Fibroblast of lung (primary cell): ENCODE measurements at places on chromosomes 3 and 15.

- no peak for DNase-seq
These were observed 31.4 kb upstream of the MGLL start for GRCh38 chr3:127853681-127854080.

- DNase-seq: peak; percentile 40
These were observed 77.6 kb downstream of the TCF12 start for GRCh38 chr15:56996093-56996492.

- no peak for DNase-seq
These were observed 67.7 kb upstream of the GSK3B start for GRCh38 chr3:120161902-120162301.

GRCh38 chr15:74873756-74874424 is 725 bp upstream of the SCAMP2 start:
- DNase-seq: no peak

GRCh38 chr15:28107111-28107903 is 8.2 kb upstream of the OCA2 start:
- peak; percentile 47 for DNase-seq

DNA sequence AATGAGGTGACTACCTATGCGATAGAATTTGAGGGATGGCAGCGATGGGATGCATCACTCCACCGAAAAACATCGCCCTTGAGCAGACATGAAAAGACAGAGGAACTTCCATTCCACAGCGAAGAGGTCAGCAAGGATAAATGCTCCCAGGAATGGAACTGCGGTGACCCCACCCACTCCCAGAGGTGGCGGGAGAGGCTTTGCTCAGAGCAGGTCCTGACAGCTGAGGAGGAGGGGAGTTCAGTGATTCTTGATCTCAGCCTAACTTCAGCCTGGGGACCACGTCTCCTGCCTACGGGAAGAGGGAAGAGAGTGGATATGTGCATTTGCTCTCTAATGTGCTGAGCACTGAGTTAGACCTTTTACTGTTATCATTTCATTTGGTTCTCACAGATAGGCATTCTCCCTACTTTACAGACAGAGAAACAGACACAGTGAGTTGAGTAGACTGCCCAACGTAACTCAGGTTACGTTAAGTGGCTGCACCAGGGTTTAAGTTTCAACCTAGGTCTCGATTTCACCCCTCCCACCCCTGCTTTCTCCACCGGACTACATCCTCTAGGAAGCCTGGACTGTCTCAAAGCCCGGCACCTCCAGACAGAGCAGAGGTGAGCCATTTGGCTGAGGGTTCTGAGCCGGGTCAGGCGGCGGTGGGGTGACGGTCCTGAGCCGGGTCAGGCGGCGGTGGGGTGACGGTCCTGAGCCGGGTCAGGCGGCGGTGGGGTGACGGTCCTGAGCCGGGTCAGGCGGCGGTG is 170.0 kb downstream of the RAB11A start:
- DNase-seq: no peak

DNA sequence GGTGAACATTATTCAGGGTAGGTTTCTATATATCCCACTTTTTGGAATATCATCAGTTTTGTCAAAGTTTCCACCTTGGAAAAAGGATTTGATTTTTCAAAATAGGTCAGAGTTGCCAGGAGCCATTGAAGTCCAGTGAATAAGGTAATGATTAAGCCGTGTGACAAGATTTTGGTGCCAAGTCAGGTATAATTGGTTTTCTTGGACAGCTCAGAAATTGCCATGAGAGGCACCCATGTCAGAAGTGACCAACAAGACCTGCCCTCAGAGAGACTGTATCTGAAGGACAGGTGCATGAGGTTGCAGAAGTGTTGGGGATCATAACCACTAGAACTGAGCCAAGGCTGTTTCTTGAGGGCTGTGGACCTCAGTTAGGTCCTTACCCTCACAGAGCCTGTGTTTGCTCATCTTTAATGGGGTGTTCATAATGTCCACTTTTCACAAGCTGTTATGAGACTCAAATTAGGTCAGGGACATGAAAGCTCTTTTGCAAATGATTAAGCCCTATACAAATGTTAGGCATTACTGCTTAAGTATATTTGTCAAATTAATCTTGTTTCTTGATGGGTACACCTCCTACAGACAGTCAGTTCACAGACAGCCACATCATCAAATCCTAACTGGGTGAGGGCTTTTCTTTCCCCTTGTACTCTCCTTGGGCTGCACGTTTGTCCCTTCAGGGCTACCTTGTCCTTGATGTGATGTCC is 32.3 kb downstream of the CASR start:
- DNase-seq: no peak

- no peak for DNase-seq
These were observed 19.6 kb downstream of the PARP6 start for GRCh38 chr15:72252663-72253299.

DNA sequence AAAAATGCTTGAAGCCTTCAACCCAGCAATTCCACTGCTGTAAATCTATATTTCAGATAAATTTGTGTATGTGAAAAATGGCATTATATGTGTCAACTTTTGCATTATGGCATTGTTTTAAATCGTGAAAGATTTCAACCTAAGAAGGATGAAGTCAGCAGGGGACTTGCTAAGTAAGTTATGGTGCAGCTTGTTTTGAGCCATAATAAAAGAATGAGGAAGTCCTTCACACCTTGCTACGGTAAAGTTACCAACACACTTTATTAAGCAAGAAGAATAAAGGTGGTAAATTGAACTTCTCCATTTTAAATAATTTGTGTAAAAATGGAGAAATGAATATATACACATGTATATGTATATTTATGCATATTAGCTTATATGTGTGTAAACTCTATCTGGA is 371.4 kb downstream of the ROBO2 start:
- DNase-seq: no peak

DNA sequence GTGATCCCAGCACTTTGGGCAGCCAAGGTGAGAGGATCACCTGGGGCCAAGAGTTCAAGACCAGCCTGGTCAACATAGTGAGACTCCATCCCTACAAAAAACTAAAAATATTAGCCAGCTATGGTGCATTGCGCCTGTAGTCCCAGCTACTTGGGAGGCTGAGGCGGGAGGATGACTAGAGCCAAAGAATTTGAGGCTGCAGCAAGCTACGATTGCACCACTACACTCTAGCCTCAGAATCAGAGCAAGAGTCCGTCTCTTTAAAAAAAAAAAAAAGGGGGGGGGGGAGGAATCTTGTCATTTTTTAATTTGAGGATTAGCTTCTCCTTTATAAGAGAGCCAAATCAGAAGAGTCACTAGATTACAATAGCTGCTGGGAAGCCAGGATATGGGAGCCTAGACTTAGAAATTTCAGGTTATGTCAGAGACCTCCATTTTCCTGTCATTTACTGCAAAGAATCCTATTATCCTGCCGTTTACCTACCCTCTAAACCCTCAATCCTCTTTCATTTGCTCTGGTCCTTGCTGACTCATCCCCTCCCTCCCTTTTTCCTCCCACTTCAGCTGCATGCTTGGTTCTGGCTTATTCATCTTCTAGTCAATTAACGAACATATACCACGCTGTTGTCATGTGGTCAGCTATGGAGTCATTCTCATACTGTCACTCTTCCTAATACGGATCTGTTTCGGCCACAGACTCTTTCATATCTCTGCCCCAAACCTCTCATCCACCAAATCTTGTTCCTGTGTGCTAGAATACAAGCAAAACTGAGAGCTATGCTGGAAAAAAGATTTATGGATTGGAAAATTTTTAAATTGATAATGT is 83.8 kb upstream of the PPIB start:
- DNase-seq: peak; percentile 95

DNA sequence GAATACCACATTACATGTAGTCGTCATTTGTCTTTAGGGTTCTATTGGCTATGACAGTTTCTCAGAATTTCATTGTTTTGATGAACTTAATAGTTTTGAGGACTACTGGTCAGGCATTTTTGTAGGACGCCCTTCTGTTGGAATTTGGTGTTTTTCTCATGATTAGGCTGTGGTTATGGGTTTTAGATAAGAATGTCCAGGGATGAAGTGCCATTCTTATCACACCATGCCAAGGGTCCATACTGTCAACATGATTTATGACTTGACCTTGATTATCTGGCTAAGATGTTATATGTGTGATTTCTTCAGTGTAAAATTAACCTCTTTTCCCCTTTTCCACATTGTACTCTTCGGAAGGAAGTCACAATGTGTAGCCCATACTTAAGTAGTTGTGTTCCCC is 135.3 kb downstream of the DIPK2A start:
- no peak for DNase-seq

- peak; percentile 61 for DNase-seq
These were observed 66.3 kb upstream of the AKAP13 start for GRCh38 chr15:85314146-85314545.

DNA sequence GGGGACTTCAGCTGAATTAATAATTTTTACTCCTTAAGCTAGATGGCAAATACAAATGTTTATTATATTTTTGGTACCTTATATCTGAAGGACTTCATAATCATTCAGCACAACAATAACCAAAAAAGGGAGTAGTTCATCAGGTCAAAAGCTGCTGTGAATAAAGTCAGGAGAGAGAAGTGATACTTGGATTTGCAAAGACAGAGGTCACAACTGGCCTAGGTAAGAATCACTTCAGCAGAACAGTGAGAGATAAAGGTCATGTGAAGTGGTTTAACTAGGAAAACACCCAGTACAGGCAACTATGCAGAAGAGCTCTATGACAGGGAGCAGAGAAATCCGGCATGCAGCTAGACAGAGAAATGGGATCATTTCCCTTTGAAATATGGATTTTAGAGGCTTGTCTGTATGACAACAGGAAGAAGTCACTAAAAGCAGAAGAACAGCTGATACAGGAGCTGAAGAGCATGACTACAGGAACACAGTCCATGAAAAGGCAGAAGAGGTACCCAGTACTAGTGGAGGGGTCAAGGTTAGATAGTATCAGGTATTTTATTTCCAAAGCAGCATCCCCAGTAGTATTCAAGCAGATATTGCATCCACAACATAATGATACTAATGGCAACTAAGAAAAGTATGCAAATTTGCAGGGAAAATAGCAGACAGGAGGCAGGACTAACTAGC is 25.7 kb downstream of the ZMAT3 start:
- no peak for DNase-seq

- no peak for DNase-seq
These were observed 48.9 kb downstream of the ABCC5 start for GRCh38 chr3:183968666-183969245.

- DNase-seq: no peak
These were observed 25.1 kb downstream of the SYNPR start for GRCh38 chr3:63303238-63303637.

DNA sequence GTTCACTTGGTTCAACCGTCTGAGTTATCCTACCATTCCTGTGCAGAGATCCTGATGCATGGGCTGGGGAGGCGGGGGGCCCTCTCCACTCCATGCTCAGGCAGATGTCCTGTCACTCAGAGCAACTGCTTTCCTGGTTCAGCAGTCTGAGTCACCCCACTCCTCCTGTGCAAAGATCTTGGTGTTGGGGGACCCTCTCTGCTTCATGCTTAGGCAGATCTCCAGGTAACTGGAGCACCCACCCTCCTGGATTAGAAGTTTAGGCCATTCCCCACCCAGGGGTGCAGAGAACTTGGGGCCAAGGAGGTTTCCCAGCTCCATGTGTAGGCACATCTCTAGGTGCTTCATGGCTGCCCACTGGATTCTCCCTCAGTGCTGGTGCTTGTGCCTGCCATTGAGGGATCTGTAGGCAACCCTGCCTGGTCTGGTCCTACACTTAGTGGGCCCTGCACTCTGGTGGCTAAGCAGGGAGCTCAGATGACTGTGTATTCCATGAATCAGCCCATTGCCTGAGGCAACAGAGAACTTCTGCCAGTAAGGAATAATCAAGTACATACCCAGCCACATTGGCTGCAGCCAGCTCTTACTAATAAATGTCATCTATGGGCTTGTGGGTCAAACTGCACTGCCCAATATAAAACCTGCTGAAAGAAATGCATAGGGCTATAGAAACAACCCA is 465.4 kb upstream of the THBS1 start:
- no peak for DNase-seq

DNA sequence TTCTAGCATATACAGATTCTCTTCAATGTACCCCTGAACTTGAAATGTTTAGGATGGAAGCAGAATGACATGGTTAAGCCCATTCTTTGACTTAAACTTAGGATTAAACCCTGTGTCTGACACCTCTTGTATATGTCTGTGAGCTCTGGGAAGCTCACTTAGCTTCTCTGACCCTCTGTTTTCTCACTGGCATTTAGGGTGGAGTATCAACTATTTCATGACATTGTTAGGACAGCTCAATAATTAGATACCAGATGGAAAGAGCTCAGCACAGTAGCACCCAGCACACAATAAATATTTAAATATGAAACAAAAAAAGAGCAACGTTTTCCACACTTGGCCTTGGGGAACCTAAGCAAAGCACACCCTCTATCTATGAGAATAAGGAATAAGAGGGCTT is 18.2 kb upstream of the RPS17 start:
- no peak for DNase-seq

- DNase-seq: peak; percentile 47
These were observed 41.9 kb upstream of the SLC6A1 start for GRCh38 chr3:10950476-10951294.

- no peak for DNase-seq
These were observed 66.0 kb downstream of the PDZRN3 start for GRCh38 chr3:73558727-73559075.

GRCh38 chr3:150170852-150171520 is 200.3 kb upstream of the PFN2 start:
- no peak for DNase-seq

- no peak for DNase-seq
These were observed at the start of gene LRRC31 for GRCh38 chr3:169869484-169870220. Gene LRRC31 (minus strand): TSS chr3:169869935. CDS start chr3:169869807, 128 bp downstream.

- no peak for DNase-seq
These were observed 393.0 kb downstream of the IGSF11 start for GRCh38 chr3:118641608-118642007.

GRCh38 chr3:134363381-134363755 is 10.9 kb downstream of the AMOTL2 start:
- DNase-seq: no peak

GRCh38 chr3:186472456-186473008 is 71.6 kb downstream of the CRYGS start:
- DNase-seq: no peak

DNA sequence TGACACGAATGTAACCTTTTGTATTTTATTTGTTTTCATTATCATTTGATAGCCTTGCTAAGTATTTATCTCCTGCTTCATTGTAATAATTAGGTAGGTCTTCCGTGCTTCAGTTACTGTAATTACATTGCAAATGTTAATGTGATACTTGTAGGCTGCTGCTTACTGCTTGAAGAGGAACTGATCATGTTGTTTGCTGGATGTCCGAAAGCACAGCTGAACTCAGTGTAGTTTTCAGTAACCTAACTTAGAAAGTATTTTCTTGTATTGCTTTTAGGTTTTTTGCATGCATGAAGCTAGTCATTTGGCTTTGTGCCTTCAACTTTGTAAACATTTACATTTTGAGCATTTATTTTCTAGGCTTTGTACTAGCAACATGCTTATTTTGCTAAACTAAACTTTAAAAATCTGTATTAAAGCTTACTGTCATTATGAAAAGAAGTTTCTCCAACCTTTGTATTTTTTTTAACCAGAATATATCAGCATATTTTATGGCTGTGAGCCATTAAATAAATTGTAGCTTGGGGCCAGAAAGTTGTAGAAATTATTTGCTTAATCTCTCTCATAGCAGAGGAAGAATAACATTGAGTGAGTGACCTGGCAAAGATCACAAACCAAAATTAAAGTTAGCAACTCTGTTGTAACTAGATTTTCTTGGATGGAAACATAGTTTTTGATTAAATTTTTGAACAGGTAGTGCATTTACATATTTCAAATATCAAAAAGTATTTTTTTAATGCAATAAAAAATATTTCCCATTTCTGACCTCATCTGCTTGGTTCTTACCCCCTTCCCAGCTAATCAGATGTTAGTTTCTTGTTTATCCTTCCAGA is 30.7 kb downstream of the SACM1L start:
- no peak for DNase-seq
